ENCODE measurements at places on chromosomes 1 and 21. TPM values are rescaled to one million over a fixed set of nuclear protein-coding genes. Genes with fewer than 3 reads are reported as not detected.

DNA sequence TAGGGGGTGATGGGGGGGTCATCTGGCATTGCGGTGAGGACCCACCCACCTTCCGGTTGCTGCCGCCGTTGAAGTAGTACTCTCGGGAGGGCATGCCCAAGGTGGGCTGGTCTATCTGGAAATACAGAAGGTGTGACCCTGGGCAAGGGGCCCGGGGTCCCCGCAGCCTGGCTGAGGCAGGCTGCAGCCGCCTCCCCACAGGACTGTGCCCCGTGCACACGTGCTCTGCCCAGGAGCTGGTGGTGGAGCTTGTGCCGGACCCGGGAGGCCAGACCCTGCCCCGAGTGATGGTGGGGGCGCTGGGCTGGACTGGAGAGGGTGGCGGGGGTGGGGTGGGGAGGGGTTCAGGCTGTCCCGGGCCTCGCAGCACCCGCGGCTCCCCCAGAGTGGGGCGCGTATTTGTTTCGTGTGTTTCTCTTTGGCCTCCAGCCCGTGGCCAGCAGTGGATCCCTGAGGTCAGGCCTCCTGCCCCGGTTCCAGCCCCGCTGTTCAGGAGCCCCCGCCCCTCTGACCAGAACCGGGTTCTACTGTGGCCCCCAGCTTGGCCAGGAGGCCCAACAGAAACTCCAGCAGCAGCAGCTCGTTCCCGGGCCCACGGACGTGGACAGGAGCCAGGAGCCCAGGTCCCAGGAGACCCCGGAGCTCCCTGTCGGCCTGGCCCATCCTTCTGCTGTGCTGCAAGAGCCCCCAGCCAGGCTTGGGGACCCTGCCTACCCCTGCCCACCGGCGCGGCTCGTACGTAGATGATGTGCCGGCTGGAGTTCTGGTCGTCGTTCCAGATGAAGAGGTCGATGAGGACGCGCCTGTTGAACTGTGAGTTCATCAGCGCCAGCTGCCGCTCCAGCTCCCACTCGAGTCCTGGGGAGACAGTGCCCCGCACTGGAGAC lies 19.2 kb downstream of the PRXL2B start:
- DNase-seq: no peak

DNA sequence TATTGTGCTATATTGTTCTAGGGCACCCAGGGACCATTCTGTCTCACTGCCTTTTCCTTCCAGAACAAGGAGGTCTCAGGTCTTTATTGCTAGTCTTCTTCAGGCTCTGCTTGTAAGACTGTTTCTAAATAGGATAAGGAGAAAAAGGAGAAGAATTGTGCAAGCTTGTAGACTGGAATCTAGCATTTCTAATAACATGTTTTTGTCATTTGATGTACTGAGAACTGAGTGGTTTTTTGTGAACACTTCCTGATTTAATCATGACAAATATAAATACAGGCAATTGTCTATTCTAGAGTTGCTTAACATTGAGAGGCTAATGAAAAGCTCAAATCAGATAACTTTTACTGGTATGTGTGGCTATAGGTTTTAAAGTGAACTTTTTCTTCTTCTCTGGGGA lies 77.6 kb downstream of the CLIC4 start:
- no peak for DNase-seq

DNA sequence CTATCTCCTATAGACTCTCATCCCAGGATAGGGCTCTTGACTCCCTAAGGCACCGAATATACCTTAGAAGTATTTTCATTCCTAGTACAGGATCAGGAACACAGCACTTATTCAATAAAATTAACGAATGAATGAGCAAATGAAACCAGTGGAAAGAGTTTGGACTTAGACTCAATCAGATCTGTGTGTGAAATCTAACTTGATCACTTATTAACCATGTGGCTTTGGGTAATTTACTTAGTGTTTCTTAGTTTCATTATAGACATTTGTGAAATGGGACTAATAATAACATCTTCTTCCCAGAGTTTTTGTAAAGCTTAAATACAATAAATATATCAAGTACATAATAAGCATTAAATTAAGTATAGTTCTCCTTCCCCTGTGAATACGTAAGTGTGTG lies 230.1 kb downstream of the ADGRL2 start:
- no peak for DNase-seq

DNA sequence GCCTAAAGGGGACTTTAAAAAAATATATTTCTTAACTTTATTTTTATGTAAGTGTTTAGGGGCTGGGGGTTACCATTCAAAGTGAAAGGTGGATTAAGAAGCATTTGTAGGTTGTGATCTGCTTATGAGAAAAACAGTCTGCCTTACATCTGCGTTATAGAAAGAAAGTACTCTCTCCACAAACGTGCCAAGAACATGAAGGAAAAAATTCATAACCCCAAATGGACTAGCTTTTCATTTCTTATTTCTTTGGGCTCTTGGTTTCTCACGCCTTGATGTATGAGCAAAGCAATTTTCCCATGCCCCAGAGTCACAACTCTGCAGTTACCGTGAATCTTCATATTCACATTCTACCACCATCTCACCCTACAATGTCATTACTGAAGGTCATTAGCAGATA lies 1165.1 kb upstream of the ADGRL4 start:
- no peak for DNase-seq

GRCh38 chr1:176696109-176696508 lies 233.1 kb downstream of the PAPPA2 start:
- DNase-seq: peak; percentile 56

GRCh38 chr1:201450721-201451291 lies 18.2 kb downstream of the PHLDA3 start:
- DNase-seq: peak; percentile 92

- DNase-seq: no peak
Measured at GRCh38 chr21:45588871-45589491, 46.7 kb upstream of the SLC19A1 start.

GRCh38 chr1:229381234-229381633 lies 38.4 kb upstream of the CCSAP start:
- no peak for DNase-seq

DNA sequence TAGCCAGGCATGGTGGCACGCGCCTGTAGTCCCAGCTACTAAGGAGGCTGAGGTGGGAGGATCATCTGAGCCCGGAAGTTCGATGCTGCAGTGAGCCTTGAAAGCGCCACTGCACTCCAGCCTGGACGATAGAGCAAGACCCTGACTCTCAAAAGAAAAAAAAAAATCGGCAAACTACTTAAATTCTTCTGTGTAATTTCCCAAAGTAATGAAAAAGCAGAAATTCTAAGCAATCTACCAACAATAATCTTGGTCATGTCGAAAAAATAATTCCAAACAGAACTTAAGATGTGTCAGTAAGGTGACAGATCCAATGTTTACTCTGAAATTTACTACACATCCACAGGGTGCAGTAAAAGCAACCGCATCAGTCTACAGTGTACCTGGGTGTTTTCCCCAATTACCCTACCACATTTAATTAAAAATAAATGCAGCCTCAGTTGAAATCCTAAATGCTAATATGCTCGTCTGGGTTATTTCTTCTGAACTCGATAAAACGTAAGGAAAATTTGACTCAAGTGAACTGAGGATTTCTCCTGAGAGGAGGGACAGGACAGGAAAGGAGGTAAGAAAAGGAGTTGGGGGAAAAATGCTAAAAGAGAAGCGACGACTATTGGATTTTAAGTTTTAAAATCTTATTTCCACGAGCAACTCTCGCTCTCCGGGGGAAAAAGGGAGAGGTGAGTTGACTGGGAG lies 801 bp downstream of the EPRS1 start:
- DNase-seq: no peak

GRCh38 chr1:54396261-54396933 lies 9.8 kb downstream of the SSBP3 start:
- DNase-seq: no peak

DNA sequence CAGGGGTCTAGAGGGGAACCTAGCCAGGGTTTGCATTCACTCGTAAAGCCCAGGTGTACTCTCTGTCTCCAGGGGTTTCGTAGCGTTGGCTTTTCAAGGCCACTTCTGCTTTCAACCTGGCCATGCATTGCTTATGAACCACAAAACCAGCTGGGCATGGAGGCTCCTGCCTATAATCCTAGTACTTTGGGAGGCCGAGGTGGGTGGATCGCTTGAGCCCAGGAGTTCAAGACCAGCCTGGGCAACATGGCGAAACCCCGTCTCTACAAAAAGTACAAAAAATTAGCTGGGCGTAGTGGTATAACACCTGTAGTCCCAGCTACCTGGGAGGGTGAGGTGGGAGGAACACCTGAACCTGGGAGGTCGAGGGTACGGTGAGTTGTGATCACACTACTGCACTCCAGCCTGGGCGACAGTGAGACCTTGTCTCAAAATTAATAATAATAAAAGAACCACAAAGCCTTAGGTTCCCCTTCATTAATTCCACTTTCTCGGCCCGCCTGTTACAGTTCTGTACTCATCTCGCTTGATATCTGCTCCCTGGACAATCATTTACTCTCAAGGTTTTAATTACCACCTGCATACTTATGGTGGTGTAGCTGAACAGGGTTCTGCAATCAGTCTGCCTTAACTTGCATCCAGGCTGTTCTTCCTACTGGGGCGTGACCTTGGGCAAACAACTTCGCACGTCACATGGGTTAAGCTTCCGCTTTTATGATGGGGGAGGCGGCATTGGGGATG lies 6.1 kb downstream of the SLC16A4 start:
- DNase-seq: no peak

DNA sequence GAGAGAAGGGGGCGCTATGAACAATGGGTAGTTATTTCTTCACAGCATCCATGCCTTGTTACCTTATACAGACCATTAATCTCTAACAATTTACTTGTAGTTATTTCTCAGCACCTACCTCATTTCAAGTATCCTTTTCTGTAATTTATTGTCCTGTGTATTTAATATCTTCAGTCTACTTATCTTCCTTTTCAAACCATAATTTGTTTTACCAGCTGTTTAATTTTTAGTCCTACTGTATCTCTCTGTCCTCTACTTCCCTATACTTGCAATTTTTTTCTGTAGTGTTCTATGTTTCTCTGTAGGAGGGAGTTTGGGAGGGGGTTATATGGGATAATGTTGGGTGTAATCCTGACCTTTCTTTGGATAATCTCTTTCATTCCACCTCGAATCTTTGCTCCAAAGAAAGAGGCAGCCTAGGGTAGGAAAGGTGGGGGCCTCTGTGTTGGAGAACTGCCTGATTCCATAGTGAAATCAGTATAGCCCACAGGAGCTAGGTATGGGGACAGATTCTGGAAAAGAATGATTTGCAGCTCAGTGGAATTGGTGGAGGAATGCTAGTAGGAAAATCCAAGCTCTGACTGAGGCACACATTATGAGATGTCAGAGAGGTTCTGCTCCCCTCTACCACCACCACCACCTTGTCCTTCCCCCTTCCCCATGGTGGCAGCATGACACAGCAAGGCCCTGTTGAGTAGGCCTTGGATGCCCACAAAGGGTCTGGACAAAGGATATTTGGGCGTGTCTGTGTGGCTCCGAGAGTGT lies 642 bp downstream of the MLLT11 start:
- DNase-seq: no peak

DNA sequence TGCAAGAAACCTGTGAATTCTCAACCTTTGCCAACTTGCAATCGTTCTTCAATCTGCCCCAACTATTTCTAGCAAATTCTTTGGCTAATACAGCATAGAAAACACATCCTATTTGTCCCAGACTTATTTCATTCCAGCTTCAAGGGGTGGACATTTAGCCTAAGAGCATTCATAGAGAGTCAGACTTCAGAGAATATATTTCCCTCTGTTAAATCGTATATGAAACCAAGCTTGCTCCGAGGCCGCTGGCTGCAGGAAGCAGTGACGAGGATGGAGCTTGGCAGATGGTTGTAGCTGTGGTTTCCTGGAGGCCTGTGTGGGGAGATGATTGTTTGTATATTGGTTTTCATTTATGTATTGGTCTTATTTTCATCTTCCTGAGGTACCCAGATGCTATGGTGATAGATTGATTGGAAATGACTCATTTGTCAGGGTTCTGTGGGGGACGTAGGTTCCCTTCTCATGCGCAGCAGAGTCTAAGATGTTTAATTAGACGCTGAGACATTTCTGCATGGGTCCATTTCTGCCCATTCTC lies 26.1 kb downstream of the MAN1C1 start:
- peak; percentile 65 for DNase-seq

DNA sequence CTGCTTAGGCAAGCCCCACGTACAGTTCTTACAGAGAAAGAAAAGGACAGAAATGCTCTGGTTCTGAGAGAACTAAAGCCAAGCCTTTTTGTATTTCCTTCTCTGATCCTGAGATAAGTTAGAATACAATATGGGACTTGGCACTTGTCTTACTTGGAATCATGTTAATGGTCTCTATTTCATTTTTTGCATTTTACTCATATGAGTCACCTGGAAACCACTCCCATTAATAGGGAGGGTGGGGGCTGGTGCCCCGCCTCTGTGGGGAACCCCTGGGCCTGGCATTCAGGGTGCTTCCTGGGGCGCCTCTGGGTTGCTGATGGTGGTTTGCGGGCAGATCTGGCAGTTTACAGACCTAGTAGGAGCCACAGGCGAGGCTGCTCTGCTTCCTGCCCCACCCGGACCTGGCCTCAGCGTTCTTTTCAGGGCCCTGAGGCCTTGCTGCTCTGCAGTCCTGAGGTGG lies 26.7 kb downstream of the TSPAN2 start:
- DNase-seq: peak; percentile 91

- no peak for DNase-seq
Measured at GRCh38 chr1:208756339-208756981, 512.3 kb upstream of the PLXNA2 start.

GRCh38 chr1:154863315-154864174 lies 6.5 kb downstream of the KCNN3 start:
- DNase-seq: peak; percentile 69

- no peak for DNase-seq
Measured at GRCh38 chr1:77954521-77954920, 24.4 kb downstream of the FUBP1 start.

- no peak for DNase-seq
Measured at GRCh38 chr1:60913039-60913438, 169.3 kb upstream of the NFIA start.

DNA sequence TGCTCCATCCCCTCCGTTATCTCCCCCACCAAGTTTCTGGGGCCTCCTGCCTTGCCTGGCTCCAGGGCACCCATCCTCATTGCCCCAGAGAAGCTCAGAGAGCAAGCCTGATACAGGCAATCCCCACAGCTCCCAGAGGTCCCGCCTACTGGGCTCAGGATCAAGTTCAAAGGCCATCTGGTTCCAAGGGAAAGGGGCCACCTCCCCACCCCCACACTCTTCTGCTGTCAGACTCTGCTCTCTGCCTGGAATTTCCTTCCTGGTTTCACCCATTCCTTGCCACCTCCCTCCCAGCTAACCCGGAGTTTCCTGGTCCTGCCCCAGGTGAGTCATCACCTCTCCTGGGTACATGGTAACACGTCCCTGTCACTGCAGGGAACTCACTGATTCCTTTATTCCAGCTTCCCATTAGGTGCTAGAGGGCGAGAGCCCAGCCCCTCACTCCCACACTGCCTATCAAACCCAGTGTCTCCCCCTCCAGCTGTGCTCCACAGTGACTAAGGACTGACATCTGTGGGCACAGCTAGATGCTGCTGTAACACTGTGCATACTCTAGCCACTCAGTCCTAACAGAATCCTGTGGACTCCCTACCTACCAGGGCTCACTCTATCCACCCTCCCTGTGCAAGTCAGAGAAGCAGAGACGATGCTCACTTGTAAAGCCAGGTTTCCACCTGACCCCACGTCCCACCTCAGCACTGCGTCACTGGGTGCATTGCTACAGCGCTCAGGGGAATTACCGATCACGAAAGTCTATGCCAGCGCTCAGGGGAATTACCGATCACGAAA lies 21.8 kb downstream of the RSPH1 start:
- peak; percentile 5 for DNase-seq

Gene DMRTA2
- total RNA-seq: not detected

Gene ZBTB8A
- total RNA-seq: 5.9 TPM

Gene CDC20
- total RNA-seq: 1.3 TPM

Gene HHAT
- total RNA-seq: 2.3 TPM

Gene C1orf115
- 3.3 TPM for total RNA-seq

Gene CGN
- under 0.01 TPM for total RNA-seq

Gene ARMH1
- 6.4 TPM for total RNA-seq

Gene IKBKE
- 10.0 TPM for total RNA-seq

Gene PMF1
- 24.1 TPM for total RNA-seq

Gene MARK1
- total RNA-seq: 2.1 TPM

Gene LCE1F
- total RNA-seq: not detected

Measured in fibroblast of lung (primary cell).